ENCODE measurements at places on chromosomes 4 and X.

- DNase-seq = no peak
Measured at GRCh38 chr4:159012381-159012780, 90.5 kb upstream of the RAPGEF2 start.

DNA sequence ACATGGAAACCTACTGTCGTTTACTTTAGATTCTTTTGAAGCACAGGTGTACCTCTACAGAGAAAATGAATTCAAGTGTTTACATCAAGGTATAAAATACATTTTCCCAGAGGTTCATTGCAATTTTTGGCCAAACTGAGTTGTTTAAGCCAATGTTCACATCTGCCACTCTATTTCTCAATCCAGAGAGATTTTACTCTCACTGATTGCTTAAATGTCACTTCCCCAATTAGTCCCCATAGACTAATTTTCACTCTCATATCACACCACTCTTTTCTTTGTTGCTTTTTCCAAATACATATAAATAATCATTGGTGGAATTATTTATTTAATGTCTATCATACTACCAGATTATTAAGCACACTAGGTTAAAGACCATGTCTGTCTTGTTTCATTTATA is 271.8 kb downstream of the PPP3CA start:
- no peak for DNase-seq

DNA sequence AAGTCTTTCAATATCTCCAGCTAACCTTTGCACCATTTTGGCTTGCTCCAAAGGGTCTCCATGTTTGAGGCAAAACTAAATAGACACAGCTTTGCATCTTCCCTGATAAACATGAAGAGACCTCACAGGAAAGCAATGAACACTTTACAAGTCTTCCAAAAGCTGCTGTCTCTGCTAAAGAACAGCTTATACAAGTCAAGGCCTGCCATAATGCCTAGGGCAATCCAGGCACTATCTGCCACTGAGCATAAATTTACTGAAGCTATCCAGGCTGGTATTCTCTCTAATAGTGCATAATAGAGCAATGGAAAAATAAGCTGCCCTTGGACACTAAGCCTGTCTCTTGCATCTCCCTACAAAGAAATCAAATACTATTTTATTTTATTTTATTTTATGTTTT is 60.1 kb upstream of the S100G start:
- DNase-seq = no peak

- DNase-seq = no peak
Measured at GRCh38 chr4:82792912-82793649, 5.5 kb downstream of the SCD5 start.

DNA sequence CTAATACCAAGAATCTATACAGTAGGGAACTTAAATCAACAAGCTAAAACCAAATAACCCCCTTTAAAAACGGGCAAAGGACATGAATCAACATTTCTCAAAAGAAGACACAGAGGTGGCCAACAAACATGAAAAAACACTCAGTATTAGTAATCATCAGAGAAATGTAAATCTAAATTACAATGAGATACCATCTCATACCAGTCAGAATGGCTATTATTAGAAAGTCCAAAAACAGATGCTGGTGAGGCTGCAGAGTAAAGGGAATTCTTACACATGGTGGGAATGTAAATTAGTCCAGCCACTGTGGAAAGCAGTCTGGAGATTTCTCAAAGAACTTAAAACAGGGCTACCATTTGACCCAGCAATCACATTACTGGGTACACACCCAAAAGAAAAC is 167.8 kb downstream of the PACRGL start:
- DNase-seq = no peak

DNA sequence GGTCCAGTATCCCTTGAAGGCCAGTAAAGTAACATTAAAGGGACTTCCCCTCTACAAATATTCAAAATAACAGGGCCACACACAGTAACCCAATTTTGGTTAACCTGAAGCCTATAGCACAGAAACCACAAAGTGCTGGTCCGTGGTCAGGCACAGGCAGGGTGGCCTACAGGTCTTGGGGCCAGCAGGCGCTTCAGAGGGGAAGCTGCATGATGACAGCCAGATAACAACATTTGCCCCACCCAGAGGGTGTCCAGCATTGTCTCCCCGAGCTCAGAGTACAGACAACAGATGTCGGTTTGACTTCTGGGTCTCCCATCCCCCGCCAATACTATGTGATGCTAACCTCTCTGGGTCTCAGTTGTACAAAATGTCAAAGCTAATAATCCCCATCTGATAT is 51.1 kb downstream of the SH3KBP1 start:
- no peak for DNase-seq

DNA sequence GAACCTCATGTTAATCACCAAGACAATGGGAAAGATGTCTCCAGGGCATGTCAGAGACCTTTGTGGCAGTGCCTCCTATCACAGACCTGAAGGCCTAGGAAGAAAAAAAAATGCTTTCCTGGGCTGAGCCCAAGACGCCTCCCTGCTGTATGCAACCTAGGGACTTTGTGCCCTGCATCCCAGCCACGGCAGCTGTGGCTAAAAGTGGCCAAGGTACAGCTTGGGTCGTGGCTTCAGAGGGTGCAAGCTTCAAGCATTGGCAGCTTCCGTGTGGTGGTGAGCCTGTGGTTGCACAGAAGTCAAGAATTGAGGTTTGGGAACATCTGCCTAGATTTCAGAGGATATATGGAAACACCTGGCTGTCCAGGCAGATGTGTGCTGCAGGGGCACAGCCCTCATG is 40.5 kb downstream of the SPANXN3 start:
- no peak for DNase-seq

Data from stimulated activated CD8-positive, alpha-beta memory T cell treated with anti-CD3 and anti-CD28 coated beads, Interleukin-15, amount 100 ng/mL, for 4 hours (primary cell).